Activated CD4-positive, alpha-beta T cell treated with anti-CD3 and anti-CD28 coated beads for 36 hours (primary cell): ENCODE measurements at places on chromosomes 7 and 10. TPM values are rescaled to one million over a fixed set of nuclear protein-coding genes. Genes with fewer than 3 reads are reported as not detected.

Gene TRIM50
- total RNA-seq = not detected

- no peak for DNase-seq
Measured at GRCh38 chr7:101125989-101126650, 784 bp upstream of the SERPINE1 start.

GRCh38 chr10:121880895-121881294 lies 46.9 kb downstream of the ATE1 start:
- no peak for DNase-seq

DNA sequence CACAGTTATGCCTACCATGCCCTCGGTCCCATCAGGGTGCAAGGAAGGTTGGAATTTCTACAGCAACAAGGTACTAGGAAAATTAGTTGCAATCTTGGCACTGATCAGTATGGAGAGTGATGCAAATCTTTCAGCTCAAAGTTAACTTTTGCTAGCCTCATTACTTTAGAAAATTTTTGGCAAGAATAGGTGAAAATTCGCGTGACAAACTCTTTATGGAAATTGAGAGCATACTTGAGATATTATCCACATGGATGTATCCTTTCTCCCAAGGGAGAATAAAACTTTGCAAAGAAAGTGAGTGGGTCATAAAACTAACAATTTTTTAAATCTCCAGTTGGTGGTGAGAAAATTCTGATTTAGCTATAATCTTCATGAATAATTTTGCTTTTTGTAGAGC lies 71.1 kb upstream of the SLC39A12 start:
- no peak for DNase-seq

DNA sequence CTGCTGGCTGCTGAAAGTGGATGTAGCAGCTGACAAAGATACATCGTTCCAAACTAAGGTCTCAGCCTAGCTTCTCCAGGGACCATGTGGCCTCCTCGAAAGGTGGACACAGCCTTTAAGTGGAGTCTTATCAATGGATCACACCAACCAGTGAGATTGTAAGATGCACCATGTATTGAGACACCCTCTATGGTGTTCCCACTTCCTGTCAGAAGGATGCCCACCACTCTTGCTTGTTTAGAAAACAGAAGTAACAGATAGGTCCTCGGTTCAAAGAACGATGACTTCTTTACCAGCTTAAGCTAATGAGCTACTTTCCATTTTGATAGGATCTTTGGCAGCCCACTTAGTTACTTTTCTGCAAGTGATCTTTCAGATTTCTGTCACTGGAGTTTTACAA lies 34.3 kb downstream of the SLC25A13 start:
- no peak for DNase-seq

DNA sequence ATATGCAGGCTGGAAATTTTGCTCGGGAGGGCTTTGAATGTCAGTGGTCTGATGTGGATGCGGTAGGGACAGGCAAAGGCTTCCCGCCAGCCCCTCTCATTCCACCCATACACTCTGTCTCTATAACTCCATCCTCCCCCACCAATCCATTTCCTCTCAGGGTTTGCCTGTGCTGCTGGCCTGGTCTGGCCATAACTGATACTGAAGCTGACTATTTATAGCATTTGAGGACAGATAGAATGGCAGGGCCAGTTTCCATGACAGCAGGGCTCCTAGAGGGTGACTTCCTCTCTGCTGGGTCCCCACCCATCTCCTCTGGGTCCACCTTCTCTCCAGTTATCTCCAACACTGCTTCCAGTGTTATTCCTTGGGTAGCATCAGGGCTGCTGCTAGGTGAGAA lies 6.6 kb upstream of the PDLIM1 start:
- DNase-seq = no peak

DNA sequence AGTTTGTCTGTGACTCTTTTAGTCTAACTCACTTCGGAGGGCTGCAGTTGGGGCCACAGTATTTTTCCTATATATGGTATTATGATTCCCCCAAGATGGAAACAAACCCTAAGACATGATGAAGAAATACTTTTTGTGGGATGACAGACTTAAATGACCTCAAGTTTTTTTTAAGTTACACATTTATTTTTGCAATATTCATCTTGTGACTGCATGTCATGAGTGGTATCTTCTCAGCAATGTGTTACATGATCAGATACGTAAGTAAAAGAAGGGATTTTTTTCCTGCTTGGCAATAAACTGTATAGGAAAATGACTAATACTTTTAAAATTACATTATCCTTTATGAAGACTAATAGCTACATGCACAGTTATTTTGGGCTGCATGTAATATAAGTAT lies 57.8 kb downstream of the OR13A1 start:
- no peak for DNase-seq

GRCh38 chr7:44390701-44391100 lies 65.3 kb upstream of the CAMK2B start:
- DNase-seq = no peak

- no peak for DNase-seq
Measured at GRCh38 chr7:45968856-45969541, 47.9 kb upstream of the IGFBP3 start.
